ENCODE measurements at places on chromosomes 13 and 19. TPM values are rescaled to one million over a fixed set of nuclear protein-coding genes. Genes with fewer than 3 reads are reported as not detected.

The IGFL3 gene
- not detected for total RNA-seq

The NPAS1 gene
- 0.44 TPM for total RNA-seq

The CYSLTR2 gene
- total RNA-seq, result 0.88 TPM

The CDKN2D gene
- 12.6 TPM for total RNA-seq

The RAB11B gene
- total RNA-seq, result 48.4 TPM

Data from placental pericyte (primary cell).